ENCODE measurements at places on chromosomes 4 and X.
A peak's percentile ranks its signal among the peaks of the same experiment; 100 is the strongest.

GRCh38 chr4:11415409-11416070 is 13.2 kb downstream of the HS3ST1 start:
- DNase-seq = no peak

DNA sequence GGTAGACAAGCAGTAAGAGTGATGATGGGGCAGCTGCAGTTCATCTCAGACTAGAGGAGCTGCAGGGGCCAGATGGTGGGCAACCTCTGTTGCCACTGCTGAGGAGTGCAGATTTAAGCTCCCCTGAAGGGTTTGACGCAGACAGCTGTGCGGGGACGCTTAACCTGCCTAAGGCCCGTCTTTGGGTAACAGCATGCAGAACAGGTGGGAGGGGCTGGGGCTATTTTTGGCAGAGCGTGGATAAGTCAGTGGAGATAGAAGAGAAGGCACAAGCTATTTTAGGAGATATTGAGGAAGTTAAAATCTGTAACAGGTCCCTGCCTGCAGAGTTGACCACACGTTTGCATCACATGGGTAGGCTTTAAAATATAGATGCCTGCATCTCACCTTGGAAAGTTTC is 10.5 kb downstream of the CD99 start:
- no peak for DNase-seq

GRCh38 chrX:129637217-129638109 is 17.3 kb downstream of the APLN start:
- peak; percentile 47 for DNase-seq

GRCh38 chr4:169258141-169258540 is 12.6 kb downstream of the SH3RF1 start:
- DNase-seq = no peak

GRCh38 chrX:153765138-153766079 is 1.4 kb downstream of the PLXNB3 start:
- no peak for DNase-seq

DNA sequence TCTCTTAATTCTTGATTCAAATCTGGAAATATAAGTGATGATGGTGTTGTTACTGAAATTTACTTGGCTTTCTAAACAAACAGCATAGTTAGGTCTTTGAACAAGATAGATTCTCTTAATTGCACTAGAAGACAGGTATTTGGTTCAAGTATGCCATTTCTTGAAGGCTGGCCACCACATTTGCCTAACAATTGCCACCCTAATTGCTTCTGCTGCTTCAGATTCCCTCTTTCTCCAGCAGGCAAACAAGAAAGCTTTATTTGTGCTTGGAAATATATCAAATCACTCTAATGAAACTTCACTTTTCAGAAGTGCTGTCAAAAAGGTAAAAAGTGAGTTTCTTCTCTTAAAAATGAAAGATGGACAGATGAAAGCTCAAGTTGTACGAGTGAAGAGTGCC is 418.6 kb downstream of the INPP4B start:
- no peak for DNase-seq

- DNase-seq = no peak
Measured at GRCh38 chr4:151489462-151490203, 80.7 kb downstream of the FHIP1A start.

DNA sequence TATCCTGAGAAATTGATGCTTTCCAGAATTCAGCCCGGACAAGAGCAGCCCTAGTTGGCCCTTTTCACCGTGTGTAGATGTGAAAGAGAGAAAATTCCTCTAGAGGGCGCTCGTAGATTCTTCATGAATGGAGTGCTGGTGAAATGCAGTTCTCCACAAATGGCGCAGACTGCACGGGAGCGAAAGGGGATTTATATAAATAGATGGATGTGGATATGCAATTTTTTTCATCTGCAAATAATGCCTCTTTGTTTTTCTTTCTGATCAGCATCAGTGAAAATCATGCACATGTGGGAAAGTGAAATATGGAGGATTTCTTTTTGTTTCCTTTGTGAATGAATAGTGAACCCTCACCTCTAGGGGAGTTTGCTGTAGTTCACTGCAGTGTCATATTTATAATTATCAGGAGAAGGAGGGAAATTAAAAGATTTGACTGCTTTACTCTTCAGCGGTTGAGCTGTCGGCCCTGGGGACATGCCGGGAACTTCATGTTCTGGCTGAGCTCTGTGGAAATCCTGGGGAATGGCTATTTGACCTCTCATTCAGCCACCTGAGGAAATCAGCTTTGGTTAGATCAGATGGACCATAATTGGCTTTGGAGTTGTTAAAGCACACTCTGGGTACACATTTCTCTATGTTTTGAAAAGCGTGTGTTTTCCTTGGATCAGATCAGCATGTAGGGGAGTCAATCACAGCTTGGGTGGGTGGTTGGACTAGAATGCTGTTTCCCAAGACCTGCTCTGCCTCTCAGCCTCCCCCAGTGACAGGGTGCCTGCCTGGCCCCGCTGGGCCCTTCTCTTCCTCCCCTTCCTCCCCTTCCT is 115.0 kb upstream of the SHISA3 start:
- no peak for DNase-seq

GRCh38 chrX:29858714-29859113 is 356.6 kb upstream of the MAGEB2 start:
- DNase-seq = no peak

GRCh38 chrX:19904778-19905367 is 17.5 kb upstream of the SH3KBP1 start:
- DNase-seq = no peak

GRCh38 chrX:117840645-117841044 is 276.0 kb downstream of the KLHL13 start:
- no peak for DNase-seq

DNA sequence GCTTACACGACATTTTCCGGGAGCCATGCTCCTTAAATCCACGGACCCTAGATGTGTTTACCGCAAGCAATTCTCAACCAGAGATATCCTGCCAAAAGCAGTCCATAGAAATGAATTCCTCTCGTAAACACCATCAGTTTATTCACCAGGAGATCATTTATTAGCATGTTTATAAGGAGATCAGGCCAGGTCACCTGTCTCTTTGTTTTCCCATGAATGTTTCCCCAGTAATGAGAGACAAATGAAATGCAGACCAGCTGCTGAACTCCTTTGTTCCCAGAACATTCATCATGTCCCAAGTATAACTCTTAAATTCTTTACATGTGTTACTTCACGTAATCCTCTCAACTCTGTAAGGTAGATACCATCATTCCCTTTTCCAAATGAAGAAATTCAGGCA is 137.1 kb downstream of the DDX53 start:
- no peak for DNase-seq

GRCh38 chr4:119010909-119011606 is 122.4 kb downstream of the SYNPO2 start:
- DNase-seq = no peak

DNA sequence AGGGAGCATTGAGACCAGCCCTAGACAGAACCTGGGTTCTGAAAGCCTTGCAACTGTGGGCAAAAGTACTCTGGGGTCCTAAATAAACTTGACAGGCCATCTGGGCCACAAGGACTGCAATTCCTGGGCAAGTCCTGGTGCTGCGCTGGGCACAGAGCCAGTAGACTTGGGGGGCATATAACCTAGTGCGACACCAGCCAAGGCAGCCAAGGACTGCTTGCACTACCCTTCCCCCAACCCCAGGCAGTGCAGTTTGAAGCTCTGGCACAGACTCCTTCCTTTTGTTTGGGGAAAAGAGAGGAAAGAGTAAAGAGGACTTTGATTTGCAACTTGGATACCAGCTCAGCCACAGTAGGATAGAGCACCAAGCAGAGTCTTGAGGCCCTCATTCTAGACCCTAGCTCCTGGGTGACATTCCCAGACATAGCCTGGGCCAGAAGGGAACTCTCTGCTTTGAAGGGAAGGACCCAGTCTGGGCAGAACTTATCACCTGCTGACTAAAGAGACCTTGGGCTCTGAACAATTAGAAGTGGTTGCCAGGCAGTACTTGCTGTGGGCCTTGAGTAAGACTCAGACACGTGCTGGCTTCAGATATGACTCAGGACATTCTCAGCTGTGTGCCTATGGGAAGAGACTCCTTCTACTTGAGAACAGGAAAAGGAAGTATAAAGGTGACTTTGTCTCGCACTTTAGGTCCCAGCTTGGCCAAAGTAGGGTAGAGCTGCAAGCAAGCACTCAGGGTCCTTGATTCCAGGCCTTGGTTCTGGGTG is 522.8 kb downstream of the GLUD2 start:
- DNase-seq = no peak

- no peak for DNase-seq
Measured at GRCh38 chrX:103211012-103211715, 3.7 kb upstream of the BEX4 start.

DNA sequence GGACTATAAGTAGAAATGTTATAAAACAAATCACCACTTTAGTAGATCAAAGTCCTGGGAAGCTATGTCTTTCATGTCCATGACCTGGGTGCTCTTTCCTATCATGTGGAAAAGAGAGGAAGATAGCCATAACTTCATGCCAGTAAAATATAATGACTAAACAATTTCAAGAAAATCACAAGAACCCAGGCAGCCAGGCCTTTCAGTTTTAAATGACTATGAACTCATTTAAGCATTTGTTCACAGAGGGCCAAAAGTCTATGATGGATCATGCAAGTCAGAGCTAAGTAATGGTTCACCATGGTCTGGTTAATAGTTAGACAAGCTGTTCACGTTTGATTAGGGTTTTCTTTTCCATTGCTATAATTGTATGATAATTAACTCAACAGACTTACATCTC is 155.8 kb downstream of the PPARGC1A start:
- no peak for DNase-seq

GRCh38 chrX:344371-344901 is 25.8 kb upstream of the GTPBP6 start:
- no peak for DNase-seq

GRCh38 chrX:82458207-82458754 is 1049.8 kb upstream of the POU3F4 start:
- no peak for DNase-seq

DNA sequence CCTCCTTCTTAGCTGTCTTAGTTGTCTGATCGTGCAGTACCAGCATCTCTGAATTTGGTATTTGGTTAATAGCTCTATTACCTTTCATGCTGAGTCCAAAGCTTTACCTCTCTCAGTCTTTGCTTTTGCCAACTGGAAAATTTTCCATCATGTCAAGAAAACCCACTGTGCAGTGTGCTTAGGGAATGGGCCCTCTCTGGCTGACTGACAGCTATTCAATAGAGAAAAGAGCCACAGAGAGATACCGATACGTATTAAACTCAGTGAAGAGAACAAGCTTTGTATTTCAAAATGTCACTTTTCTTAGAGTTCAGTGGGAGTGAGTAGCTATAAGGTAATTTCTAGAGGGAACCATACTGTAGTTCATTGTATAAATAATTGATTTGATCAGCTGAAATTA is 1507.1 kb downstream of the C4orf33 start:
- no peak for DNase-seq

- no peak for DNase-seq
Measured at GRCh38 chrX:133630362-133630761, 215.1 kb upstream of the GPC4 start.

DNA sequence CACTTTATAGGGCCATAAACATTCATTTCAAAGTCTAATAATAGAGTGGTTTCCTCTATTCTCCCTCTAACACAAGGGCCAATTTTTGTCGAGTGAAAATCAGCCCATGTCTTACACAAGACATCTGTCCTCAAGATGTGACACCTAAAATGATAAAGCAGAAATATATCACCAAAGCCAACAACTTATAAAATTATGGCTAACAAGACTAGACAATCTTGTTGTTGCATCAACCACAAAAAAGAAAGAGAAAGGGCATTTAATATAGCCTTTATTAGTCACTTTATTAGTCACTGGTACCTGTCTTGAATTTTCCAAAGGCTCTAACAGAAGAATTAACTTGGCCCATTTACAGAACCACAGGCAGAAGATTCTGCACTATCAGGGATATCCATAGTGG is 161.6 kb downstream of the SMIM20 start:
- no peak for DNase-seq

GRCh38 chr4:122167369-122167768 is 15.2 kb downstream of the BLTP1 start:
- no peak for DNase-seq

- DNase-seq = no peak
Measured at GRCh38 chr4:2599304-2599654, 62.8 kb downstream of the FAM193A start.

- no peak for DNase-seq
Measured at GRCh38 chrX:99703473-99703872, 706.6 kb downstream of the PCDH19 start.

DNA sequence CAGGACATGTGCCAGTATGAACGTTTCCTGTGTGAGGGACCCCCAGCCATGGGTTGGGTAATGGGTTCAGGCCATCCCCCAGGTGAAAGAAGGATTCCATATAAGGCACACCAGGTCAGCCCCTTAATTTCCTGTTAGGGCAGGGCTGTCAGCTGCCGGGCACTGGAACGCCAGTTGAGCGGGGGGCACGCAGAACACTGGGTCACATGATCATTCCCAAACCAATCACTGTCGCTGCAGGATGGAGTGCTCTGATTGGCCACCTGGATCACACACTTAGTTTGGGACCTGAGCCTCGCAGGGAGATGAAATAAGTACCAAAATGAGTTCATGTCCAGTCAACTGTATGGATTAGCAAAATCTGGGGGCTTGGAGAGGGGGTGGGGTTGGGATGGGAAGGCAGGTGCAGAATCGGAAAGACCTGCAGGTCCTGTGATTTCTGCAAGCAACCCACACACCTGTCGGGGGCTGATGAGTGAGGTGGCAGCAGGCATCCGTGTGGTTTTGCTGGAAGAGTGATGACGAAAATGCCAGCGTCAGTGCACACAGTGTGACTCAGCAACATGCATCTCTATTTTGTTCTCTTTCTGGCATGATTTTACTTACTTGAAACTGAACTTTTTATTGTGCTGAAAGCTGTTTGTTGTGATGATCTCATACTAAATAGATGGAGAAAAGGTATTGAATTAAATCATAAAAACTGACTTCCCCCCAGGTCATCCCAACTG is 32.2 kb downstream of the RNF212 start:
- no peak for DNase-seq

DNA sequence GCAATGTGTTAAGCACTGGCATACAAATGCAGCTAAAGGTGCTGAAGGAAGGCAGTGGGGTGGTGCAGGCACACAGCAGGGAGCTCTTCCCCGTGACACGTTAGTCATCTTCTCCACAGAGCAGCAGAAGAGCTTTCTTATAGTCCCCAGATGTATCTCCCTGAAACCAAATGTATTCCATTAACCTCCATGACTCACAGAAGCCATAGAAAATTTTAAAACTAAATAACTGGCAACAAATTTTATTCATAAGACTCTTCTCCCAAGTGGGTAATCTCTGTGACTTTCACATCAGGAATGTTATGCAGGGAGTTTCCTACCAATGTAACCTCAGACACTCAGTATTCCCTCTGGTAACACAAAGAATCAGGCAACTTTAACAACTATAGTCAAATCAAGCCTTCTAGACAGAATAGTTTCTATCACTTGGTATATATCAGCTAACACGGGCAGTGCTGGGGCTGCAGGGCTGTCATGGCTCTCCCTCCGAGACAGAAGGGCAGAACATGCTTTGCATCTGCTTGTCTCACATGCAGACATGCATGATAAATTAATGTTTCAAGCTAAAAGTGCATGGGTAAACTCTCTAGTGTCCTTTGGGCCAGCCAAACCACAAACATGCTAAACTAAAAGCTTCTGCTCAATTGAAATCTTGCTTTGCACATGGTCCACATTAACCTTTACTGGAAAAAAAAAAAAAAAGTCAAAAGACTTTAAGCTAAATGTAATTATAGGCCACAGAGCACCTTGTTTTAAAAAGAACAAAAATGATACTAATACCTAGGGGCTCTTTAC is 28.2 kb downstream of the ANXA5 start:
- no peak for DNase-seq

Measured in stimulated activated CD8-positive, alpha-beta memory T cell treated with anti-CD3 and anti-CD28 coated beads, Interleukin-4, amount 100 ng/mL, for 1 hour (primary cell).